ENCODE measurements at places on chromosomes 5 and 9.

DNA sequence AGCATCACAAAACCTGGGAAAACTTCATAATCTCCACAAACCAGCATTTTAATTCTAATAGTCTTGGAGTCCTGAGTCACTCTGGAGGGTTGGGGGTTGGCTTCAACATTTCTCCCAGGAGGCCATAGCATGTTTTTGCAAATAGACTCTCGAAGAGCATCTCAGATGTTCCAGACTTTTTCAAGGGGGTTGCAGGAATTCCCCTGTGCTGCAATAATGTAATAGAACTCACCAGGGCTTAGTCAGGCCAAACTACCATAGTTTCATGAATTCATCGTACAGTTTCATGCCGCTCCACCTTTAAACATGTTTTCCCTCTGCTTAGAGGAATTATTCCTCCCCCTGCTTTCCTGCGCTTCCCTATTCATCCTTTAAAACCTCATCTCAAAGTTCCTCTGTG is 499.5 kb upstream of the KLF4 start:
- no peak for DNase-seq

GRCh38 chr5:112824197-112824596 is 36.9 kb upstream of the SRP19 start:
- DNase-seq = no peak

DNA sequence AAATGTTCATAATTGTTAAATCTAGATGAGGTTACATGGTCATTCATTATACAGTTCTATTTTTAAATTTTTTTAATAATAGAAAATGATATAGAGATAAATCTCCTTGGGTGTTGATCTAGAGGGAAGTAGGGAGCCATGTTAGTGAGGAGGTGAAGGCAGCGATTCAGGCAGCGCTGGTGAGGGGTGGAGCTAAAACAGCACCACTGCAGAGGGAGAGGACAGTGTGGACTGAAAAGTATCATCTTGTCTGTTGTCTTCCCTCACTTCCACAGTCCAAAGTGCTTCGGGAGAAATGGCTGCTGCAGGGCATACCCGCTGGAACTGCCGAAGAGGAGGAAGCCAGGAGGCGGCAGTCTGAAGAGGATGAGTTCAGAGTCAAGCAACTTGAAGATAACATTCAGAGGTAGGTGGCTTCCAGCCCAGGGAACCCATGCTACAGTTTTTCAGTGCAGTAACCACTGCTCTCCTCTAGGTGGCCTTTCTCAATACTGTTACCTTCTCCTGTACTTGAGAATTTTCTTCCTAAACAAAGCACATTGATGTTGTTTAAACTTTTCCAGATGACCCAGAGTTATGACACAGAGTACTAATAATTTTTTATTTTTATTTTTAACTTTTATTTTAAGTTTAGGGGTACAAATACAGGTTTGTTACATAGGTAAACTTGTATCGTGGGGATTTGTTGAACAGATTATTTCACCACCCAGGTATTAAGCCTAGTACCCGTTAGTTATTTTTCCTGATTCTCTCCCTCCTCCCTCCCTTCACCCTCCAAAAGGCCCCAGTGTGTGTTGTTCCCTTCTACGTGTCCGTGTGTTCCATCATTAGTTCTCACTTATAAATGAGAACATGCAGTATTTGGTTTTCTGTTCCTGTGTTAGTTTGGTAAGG is 100.5 kb downstream of the PALM2AKAP2 start:
- no peak for DNase-seq

DNA sequence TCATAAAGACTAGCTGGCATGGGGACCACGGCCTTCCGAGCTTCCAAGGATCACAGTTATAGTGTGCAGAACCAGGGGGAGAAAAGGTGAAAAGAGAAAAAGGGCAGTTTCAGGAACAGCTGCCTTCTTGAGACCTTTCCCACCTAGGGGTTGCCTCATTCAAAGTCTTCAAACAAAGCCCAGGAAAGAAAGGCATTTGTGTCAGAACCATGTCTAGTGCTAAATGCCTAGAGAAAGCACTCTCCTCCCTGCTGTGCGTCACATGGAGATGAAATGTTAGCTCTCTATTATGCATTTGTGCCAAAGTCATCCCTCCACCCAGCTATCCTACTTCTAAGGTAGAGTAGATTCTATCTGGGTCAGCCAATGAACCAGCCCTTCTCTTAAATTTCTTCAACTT is 1037.3 kb upstream of the WWC1 start:
- DNase-seq = no peak

- DNase-seq = no peak
These were observed 78.6 kb downstream of the SH3RF2 start for GRCh38 chr5:146015001-146015400.

DNA sequence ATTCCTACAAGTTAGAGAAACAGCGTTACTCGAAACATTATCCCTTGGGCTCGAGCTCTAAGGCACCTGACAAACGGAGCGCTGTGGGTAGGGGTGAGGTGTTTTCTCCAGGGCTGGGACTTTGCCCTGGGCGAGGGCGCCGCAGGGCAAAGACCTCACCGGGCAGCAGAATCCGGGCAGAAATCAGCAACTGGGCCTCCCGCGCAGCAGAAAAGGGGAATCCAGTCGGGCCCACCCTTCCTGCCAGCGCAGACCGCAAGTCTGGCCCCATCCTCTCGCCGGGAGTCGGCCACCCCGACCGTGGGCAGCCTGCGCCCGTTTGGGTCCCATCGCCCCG is 430 bp upstream of the MSH3 start:
- no peak for DNase-seq

- DNase-seq = peak; percentile 36
These were observed 4.1 kb downstream of the RPL7A start for GRCh38 chr9:133351908-133352634.

DNA sequence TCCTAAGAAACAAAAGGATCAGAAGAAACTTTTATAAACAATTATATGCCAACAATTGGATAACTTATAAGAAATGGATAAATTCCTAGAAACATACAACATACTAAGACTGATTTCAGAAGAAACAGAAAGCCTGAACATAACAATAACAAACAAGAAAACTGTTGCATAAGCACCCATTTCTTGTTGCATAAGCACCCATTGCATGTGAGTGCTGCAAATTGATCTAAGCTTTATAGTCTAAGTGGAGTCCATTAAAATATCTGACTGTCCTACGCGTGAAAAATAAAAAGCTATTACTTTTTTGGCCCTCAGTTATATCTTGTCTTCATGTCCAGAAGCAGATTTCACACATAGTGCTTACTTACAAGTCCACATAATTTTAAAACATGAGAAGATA is 19.3 kb downstream of the TYRP1 start:
- DNase-seq = no peak

- no peak for DNase-seq
These were observed 473.6 kb upstream of the TNC start for GRCh38 chr9:115591584-115591984.

GRCh38 chr9:12060067-12060466 is 633.1 kb upstream of the TYRP1 start:
- no peak for DNase-seq

GRCh38 chr5:81855591-81855990 is 104.7 kb upstream of the SSBP2 start:
- no peak for DNase-seq

GRCh38 chr9:37386988-37387387 is 35.5 kb upstream of the GRHPR start:
- DNase-seq = peak; percentile 48

- no peak for DNase-seq
These were observed 249.3 kb downstream of the ICE1 start for GRCh38 chr5:5671823-5672222.

GRCh38 chr5:16757989-16758501 is 141.2 kb upstream of the RETREG1 start:
- no peak for DNase-seq

- no peak for DNase-seq
These were observed 58.3 kb downstream of the MTX3 start for GRCh38 chr5:79932510-79933504.

GRCh38 chr5:72661405-72661804 is 154.2 kb upstream of the ZNF366 start:
- DNase-seq = no peak

DNA sequence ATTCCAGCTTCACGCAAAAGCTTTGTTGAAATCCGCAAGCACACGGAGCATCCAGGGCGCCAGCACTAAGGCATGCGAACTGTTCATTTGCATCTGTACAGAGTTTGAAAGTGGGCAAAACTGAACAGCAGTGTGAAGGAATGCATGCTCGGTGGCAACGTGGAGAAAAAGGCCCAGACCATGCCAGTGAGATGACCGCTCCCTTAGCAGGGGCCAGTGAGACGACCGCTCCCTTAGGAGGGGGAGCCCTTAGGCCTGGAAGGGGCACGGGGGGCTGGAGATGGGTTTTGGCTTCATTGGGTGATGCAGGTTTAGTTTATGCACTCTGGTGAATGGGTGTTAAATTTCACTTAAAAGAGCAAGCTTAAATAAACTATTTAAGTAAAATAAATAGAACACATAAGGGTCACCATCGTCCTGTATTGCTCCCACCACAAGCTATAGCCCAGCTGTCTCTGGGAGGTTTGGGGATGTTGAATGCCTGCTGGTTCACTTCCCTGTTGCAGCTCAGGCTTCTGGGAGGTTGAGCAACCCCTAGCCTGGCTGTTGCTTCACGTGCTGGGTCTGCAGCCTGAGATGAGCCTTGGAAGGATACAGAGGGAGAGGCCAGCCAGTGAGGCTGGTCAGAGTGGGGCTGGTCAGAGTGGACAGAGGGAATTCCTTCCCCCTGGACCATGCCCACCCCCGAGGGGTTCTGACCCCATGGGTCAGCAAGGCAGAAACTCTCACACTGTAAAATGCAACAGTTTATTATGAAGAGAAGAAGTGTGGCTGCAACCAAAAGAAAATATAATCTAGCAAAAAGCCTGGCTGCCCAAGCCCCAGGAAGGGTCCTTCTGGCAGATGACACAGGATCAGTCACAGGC is 4.6 kb upstream of the FCN1 start:
- no peak for DNase-seq

DNA sequence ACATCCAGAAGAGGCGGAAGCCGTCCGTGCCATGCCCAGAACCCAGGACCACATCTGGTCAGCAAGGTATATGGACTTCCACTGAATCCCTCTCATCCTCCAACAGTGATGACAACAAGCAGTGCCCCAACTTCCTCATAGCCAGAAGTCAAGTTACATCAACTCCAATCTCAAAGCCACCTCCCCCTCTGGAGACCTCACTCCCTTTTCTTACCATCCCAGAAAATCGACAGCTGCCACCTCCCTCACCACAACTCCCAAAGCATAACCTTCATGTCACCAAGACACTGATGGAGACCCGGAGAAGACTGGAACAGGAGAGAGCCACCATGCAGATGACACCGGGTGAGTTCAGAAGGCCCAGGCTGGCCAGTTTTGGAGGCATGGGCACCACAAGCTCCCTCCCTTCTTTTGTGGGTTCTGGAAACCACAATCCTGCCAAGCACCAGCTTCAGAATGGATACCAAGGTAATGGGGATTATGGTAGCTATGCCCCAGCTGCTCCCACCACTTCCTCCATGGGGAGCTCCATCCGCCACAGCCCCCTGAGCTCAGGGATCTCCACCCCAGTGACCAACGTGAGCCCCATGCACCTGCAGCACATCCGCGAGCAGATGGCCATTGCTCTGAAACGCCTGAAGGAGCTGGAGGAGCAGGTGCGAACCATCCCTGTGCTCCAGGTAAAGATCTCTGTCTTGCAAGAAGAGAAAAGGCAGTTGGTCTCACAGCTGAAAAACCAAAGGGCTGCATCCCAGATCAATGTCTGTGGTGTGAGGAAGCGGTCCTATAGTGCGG is 130.3 kb upstream of the DMRT1 start:
- DNase-seq = no peak

DNA sequence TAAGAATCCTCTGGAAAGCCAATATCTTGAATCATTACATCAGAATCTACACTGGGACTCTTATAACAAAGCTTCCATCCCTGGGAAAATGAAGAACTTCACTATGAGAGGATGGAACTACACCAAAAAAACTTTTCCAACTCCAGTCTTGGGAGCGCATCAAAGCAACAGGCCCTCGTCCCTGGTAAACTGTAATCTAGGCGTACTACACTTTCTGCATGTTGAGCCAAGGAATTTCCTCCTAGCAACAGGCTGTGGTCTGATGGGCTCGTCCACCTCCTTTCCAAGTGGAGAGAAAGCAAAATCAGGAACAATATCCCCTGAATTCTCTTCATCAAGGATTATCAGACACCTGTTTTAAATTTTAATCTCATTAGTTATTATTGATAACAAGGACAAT is 94.1 kb downstream of the NFIB start:
- no peak for DNase-seq

DNA sequence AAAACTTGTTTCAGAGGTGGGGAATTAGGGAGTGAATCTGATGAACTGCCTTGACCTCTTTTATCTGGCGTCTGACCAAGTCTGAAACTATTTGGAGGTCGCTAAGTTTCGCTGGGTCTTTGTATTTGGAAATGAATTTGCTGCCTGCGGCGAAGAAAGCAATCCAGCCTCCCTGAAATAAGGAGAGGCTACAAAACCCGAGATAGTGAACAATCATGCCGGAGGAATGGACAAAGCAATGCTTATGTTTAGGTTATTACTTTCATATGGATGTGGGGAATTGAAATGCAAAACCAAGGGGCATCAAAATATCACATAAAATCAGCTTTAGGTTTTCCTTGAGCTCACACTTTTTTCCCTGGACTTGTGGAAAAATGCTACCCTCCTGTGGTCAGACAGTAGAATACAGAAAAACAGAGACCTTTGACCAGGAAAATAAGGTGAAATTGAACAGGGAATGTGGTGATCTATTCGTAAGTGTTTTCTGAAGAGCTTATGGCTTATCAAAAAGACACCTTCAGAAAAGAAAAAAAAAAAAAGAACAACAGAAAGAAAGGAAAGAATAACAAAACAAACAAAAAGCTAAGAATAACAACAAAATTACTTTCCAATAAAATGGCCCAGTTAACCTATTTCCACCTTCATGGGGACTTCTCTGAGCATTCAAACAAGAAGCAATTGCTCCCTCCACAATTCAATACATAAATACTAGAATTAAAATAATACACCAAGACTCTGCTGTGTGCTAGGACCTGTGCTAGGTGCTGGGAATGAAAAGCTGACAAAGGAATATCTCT is 68.6 kb upstream of the DPYSL3 start:
- DNase-seq = no peak

GRCh38 chr9:105296877-105297287 is 52.4 kb downstream of the SLC44A1 start:
- DNase-seq = no peak
